Stromal cell of bone marrow (primary cell): ENCODE measurements at places on chromosomes 7 and 10.

- no peak for DNase-seq
These were observed 104.6 kb downstream of the HIPK2 start for GRCh38 chr7:139673230-139673629.

DNA sequence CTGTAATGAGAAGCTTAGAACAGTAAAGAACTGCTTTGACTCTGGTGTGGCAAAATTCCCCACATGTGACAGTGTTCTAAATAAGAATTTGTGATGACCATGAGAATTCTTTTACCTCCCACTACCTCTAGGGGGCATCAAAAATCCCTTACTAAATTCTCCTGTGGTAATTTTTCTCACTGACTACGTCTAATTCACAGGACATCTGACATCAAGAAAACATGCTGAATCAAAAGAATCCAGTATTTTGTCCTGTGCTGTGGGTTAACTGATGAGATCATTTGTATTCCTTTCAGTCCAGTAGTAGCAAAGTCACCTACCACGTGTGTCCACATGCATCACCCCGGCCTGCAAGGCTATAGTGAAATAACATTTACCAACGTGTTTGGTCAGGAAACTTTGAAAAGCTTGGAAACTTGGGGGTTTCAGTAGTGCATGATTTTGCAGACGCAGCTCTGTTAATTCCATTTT lies 103.8 kb downstream of the ATE1 start:
- peak; percentile 58 for DNase-seq

GRCh38 chr7:70307544-70308106 lies 709.4 kb downstream of the AUTS2 start:
- no peak for DNase-seq

DNA sequence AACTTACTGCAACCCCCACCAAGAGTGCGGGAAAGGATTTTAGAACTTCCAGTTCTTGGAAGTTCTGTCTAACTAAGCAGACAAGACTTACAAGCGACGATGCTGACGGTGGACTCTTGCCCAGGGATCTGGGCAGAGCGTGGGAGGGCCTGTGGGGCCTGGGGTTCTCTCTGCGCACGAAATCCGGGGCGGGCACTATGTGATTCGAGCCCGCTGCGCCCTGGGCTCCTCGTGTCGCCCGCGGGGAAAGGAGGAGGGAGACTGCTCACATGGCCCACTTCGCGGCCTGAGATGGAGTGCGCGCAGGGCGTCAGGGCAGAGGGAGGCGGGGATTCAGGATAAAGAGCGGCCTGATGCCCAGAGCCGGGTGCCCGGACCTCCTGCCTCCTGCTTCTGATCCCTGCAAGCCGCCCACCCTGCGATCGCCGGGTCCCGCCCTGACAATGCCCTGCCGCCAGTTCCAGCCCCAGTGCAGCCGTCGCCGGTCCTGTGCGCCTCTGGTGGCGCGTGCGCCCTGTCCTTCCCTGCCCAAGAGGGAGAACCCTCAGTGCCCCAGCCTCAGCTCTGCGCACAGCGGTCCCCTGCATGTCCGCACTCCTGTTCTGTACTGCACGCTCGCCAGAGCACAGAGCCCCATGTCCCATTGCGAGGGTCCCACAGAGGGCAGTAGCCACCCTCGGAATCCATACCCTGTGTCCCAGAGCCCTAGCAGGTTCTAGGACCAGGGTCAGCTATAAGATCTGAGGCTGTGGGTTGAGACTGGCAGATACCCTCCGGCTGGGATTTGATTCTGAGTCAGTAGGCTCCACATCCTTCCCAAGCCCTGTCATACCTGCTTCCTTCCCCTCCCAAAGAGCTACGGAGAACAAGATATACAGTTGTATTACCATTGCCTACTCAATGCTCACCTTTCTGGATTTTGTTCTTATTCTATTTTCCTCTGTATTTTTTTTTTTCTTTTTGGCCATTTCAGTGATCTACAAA lies 99.4 kb upstream of the TMEM106B start:
- peak; percentile 9 for DNase-seq

DNA sequence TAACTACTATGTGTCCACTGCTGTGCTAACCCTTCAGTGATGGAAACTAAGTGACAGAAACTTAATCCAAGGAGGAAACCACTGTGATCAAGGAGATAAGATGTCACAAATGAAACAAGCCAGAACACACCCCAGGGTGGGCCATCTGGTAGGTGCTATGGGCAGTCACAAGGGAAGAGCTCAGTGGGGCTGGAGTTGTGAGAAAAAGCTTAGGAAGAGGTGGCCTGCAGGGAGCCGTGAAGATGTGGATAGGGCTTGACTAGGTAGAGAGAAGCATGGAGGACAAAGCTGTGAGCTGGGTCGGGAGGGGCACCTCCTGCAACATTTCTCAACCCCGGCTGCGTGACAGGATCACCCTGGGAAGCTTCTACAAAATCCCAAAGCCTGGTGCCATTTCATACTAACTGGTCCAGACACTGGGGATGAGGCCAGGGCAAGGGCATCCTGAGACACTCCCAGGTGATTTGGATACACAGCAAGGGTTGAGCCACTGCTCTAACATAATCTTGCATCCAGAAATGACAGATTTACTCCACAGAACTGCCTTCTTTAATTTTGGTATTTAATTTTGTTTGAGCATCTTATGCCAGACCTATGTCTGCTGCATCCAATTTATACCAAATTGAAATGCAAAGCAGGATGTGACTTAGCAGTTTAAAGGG lies 69.3 kb downstream of the OSBPL3 start:
- DNase-seq: no peak

DNA sequence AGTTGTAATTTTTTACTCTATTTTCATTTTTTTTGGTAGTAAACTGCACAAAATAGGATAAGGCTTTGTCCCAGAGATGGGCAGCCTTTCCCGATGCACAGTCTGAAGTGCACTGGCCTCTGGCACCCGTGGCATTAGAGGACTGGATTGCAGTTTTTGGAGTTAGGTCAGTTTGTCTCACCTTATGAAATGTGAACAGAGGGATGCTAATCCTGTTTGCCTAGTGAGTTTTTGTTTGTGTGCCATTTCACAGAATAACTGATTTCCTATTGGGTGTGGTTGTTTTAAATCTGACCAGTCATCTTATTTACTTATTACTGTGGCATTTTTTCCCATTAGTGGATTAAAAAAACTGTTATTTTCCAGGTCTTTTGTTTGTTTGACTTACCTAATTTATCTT lies 109.5 kb upstream of the GATA3 start:
- no peak for DNase-seq

DNA sequence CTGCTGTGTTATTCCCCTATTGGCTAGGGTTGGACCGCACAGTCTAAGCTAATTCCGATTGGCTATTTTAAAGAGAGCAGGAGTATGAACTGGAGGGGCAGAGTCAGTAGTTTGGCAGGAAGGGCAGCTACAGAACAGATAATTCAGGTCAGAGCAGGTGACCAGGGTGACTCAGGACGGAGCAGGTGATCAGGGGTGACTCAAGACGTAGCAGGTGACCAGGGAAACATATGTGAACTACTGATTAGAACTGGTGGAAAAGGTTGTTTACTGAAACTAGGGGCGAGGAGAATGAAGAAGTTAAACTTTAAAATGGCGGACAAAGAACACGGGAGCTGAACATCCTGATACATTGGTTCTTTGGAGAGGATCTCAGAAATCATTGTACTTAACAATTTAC lies 102.3 kb downstream of the CCDC7 start:
- no peak for DNase-seq

DNA sequence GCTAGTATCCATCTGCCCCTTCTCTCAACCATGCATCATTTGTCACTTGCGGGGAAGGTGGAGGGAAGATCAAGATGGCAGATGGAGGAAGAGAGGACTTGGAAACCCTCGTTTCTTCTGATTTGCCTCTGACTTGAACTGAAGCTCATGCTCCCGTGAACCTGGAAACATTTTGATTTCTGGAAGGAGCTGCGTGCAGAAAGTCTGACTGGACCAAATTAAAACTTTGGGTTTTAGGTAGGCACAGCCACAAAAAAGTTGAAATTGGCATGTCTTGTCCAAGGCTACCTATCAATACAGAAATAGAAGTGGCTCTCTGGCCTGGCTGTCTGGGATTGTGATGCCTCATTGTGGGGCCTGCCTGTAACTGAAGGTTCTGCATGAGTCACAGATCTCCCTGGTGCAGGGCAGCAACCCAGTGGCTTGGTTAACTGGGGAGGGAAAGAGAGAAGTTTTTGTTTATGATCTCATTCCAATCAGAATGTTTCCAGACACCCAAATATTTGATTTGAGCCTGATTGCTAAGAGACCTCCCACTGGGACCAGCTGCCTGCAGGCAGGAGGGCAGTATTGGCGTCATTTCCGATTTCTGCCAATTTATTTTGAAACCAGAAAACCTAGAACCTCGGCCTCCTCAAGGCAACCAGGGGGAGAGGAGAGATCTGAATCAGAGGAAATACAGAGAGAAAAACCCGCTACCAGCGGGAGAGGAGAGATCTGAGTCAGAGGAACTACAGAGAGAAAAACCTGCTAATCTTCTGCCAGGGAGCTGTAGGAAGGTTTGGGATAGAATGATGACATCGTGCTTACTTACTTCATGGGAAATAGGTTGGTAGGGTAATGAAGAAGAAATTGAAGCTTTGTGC lies 363.6 kb downstream of the ANKRD30A start:
- DNase-seq: peak; percentile 85
